ENCODE measurements at places on chromosomes 13 and 19. TPM values are rescaled to one million over a fixed set of nuclear protein-coding genes. Genes with fewer than 3 reads are reported as not detected.

COX7A1 gene
- total RNA-seq = not detected

RFPL4AL1 gene
- not detected for total RNA-seq

ERCC1 gene
- total RNA-seq = 111 TPM

INSL3 gene
- total RNA-seq = not detected

SIGLEC8 gene
- not detected for total RNA-seq

PSG6 gene
- total RNA-seq = not detected

DNA sequence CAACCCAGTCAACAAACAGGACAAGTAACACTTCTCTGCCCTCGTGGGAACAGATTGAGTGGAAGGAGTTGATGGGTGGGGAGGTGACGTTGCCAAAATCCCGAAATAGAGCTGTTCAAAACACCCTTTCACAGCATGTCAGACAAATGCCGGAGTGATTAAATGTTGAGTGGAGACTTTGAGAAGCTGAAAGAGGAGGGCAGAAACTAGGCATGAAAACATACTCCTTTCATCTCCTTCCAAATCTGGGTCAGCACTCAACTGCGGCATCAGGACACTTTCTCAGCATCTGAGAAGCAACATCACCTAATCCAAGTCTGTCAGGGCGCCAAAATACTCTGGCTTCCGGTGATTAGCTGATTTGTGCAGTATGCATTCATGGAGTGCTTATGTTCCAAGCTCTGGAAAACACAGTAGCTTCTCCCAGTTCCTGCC lies 51.5 kb upstream of the MRI1 start:
- no peak for DNase-seq

GRCh38 chr19:30063650-30064347 lies 121.8 kb downstream of the URI1 start:
- DNase-seq = no peak

DNA sequence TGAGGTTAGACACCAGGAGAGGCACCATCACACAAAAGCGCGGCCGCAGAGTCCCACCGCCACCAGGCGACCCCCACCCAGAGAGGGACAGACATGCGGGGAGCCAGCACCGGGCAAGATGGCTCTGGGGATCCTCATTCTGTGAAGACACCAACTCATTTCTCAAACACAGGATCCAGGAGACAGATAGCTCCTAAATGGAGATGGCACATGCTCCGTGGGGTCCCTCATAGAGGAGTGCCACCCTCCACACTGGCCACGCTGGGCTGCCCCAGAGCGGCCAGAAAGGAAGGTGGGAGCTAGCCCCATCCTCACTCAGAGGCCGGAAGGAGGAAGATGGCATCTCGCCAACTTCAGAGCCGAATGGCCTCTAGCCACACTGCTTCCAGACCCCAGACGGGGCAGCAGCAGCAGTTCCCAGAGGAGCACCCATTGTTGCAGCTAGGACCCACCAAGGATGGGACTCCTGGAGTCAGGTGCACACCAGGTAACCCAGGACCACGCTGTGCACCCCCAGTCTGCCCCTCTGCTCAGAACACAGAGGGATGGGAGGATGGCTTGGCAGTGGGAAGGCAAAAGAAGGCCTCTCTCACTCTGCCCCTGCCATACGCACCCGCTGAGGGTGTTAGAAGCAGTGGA lies 78.6 kb downstream of the ZIC5 start:
- no peak for DNase-seq

DNA sequence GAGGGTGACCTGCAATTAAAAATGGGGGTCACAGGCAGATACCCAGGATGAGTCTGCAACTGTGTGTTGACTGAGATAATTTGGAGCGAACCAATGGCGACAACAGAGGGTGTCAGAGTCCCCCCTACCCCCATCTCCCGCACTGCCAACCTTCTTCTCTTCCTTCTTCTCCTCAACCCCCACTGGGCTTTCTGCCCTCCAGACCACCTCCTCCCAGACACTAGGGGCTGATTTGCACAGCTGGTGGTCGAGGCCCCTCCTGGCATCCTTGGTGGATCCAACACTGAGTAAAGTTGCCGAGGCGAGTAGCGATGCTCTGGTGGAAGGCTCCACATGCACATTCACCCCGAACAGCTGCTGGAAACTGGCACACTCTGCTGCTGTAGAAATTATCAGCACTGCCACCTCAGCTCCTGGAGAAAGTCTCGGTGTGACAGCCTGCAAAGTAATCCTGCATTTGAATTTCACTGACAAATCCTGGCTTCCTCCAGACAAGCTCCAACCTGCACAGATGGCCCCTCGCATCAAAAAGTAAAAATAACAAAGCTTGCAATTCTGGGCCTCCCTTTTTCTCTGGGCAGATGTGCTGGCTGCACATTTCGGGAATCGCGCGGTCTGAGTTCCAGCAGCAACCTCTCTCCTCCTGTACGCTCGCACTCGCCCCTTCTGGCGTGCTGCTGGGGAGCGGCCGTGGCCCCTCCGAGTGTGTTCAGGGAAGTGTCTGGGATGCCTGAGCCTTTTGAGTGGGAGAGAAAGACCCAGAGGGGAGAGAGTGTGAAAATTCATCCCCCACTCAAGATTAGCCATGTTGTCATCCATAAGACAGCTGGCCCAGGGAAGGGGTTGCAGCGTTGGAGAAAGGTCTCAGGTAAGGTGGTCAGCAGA lies 28.5 kb downstream of the CCNE1 start:
- no peak for DNase-seq

DNA sequence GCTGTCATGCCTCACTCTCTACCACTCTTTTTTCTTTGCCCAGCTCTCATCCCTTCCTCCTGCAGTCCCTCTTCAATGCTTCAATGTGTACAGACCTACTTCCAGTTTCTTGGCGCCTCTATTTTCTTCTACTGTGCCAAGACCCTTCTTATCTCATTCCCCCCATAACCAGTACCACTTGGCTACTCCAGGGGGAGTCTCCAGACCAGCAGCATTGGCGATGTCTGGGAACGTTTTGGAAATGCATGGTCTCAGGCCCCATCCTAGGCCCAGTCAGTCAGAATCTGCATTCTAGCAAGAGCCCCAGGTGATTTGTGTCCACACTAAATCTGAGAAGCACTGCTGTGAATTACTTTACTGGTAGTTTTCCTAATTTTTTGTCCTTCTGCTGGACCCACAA lies 198.2 kb downstream of the SLC7A1 start:
- DNase-seq = no peak

DNA sequence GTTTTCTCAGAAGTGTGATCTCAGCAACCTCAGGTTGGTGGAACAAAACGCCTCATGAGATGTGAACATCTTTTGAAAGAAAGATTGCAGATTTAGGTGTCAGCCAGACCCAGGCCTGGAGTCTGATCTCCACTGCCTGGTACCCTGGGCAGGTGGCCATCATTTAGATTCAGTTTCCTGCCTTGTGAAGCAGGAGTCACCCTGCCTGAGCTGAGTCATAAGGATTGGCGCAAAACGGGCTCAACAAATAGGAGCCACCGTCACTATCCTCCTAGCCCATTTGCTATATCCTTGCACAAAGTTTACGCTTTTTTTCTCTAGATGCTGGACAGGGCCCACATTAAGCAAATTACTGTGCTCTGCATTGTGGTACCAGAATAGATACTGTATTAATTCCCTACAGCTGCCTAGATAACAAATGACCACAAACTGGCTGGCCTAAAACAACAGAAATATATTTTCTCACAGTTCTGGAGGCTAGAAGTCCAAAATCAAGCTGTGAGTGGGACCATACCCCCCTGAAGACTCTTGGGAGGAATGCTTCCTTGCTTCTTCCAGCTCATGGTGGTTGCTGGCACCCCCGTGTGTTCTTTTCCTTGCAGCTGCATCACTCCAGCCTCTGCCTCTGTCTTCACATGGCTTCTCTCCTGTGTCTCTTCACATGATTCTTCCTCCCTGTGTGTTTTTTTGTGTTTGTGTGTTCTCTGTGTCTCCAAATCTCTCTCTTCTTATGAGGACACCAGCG lies 38.2 kb downstream of the TNFSF11 start:
- DNase-seq = no peak

DNA sequence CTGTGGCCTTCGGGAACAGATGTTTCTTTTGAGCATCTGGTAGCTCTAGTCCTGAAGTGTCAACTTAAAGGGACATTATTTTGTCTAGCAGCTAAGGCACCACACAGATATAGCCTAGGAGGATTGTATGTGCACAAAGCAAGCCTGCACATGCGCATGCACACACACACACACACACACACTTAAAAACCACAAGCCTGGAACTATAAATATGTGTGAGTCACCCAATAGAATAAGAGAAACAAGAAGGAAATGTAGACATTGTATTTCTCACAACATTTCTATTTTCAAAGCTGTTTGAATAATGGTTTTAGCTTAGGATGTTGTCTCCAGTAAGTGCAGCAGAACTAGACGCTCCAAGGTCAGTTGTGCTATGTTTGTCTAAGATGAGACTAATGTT lies 516.5 kb downstream of the SUCLA2 start:
- no peak for DNase-seq

GRCh38 chr19:46745521-46746280 lies at the start of gene FKRP:
Gene FKRP (plus strand): TSS chr19:46746057. CDS start chr19:46755451, 9,394 bp downstream.
- peak; percentile 17 for DNase-seq

- DNase-seq = no peak
Observed at GRCh38 chr13:44084146-44084545, 204.4 kb downstream of the LACC1 start.

GRCh38 chr13:54928071-54928470 lies 1899.5 kb downstream of the OLFM4 start:
- no peak for DNase-seq

- DNase-seq = no peak
Observed at GRCh38 chr13:50636007-50636704, 207.3 kb downstream of the DLEU7 start.

GRCh38 chr19:49161987-49162386 lies 4.4 kb downstream of the TRPM4 start:
- DNase-seq = no peak

DNA sequence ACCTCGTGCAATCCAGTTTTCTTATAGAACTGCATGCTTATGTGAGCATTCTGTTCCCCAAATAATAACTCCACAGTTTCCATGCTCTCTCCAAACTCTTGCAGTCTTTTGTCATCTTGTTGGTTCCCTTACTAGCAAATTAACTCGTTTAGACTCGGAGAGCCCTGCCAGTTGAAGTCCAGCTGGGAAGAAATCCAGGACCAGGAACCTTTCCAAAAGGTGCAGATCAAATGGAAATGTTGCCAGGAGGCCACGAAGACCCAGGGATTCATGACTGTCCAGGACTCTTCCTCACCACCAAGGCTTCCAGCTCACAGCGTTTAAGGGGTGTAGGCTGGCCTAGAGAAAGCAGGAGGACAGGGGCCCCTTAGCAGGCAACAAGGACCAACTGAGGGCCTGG lies 2.1 kb upstream of the TDRD12 start:
- DNase-seq = no peak

GRCh38 chr13:111962431-111962891 lies 104.5 kb upstream of the SOX1 start:
- DNase-seq = no peak

DNA sequence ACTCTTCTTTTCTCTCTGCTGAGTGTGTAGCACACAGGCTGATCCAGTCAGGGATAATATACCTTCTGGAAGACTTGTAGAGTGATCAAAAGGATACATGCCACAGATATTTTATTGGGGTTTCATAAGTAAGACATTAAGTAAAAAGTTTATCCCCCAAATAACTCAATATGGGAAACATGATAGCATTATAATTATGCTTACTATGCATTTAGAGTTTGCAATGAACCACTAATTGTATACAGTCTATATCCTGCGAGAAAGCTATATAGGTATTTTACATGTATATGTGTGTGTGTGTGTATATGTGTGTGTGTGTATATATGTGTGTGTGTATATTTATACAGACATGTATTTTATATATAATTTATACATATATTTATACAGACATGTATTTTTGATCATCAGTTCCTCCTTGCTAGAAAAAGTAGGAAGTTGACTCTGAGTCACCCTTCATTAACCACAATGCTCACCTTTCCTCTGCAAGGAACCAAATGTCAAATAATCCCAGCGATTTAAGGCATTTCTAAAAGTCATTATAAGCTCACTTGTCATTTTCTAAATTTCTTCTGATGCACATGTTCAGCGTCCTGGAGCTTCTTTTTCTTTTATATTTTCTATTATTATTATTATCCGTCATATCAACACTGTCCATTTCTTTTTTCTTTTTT lies 312.5 kb upstream of the OBI1 start:
- DNase-seq = no peak

GRCh38 chr19:8245869-8246835 lies 37.0 kb downstream of the CERS4 start:
- DNase-seq = no peak

GRCh38 chr13:48220592-48220980 lies 12.4 kb upstream of the ITM2B start:
- DNase-seq = no peak

GRCh38 chr19:47495478-47496372 lies 11.7 kb upstream of the KPTN start:
- DNase-seq = no peak

DNA sequence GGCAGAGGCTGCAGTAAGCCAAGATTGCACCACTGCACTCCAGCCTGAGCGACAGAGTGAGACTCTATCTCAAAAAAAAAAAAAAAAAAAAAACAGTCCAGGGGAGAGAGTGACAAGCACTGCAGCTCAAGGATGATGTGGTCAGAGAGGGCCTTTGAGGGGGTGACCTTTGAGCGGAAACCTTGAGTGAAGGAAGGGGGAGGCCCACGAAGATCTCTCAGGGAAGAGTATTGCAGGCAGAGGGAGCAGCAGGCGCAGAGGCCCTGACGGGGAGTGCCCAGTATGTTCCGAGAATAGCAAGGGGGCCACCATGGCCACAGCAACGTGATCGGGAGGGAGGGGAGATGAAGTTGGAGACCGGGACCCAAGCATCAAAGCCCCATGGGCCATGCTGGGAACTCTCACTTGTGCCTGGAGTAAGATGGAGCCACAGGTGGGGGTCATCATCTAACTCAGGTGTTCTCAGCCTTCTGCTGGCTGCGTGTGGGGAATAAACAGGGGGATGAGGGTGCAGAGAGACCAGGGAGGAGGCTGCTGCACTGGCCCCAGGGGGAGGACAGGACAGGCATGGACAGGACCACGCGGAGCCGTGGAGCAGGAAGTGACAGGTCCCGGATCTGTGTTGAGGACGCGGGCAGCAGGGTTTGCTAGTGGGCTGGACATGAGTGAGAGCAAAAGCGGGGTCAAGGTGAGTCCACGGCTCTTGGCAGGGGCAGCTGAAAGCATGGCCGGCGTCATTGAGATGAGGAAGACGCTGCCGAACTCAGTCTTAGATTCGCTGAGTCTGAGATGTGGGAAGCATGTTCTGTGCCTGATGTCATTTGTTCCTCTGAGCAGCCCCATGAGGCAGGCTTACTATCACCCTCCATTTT lies 60.4 kb downstream of the DPF1 start:
- no peak for DNase-seq

DNA sequence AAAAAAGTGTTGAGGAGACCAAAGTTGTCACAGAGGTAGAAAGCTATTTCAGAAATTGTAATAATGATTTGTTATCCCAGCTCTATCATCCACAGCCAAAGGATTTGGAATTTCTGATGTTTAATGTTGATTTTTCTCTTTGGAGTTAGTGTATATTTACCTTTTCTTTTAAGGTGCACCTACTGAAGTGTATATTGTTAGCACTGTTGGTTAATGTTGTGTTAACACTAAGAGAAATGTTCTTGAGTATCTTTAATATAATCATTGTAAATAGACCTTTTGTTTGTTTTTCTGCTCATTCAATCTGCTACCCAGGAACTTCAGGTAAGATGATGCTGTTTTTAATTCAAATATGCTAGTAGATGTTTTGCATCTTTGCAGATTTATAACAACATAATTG lies 57.5 kb downstream of the ZAR1L start:
- DNase-seq = no peak

GRCh38 chr19:5113633-5114586 lies 145.0 kb downstream of the KDM4B start:
- no peak for DNase-seq
